Frontal cortex (tissue), 4 donors: ENCODE measurements at places on chromosomes 1 and 21. TPM values are rescaled to one million over a fixed set of nuclear protein-coding genes. Genes with fewer than 3 reads are reported as not detected.

DNA sequence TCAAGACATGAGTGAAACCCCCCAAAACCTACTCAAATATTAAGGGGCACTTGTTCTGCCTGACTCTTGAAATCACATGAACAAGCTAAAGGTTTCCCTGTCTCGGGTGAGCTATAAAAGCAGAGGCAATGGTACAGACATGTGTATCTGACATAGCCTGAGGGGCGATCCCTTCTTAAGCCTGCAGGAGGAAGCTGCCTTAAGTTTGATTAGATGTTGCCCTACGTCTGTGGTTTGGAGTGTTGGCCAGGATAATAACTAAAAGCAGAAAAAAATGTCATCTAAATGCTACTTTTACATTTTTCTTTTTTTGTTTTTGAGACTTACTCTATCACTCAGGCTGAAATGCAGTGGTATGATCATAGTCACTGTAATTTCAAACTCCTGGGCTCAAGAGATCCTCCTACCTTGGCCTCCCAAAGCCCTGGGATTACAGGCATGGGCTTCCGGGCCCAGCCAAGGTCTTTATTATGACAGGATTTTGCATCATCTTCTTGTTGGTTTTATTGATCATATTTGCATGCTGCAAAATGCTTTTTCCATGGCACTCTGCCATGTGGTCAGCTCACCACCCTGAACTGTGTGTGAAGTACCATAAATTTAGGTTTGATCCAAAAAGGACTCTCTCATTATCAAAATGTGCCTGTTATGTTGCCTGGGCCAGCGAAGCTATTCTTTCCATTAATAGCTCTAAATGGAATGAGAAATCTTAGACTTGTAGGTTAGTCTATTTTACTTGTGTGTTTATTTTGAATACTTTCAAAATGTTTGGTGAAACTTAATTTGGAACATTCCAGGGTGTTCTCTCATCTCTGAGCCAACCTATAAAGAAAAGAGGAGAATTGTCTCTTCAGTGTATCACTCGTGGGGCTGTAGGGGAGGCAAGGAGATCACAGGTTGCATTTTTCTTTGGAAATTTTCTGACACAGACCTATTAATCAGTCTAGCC lies 15.0 kb upstream of the HMGN1 start:
- no peak for DNase-seq

The WDR3 gene
- total RNA-seq: 22.4 TPM

- no peak for DNase-seq
Measured at GRCh38 chr1:85243372-85243771, 16.1 kb downstream of the C1orf52 start.

GRCh38 chr1:226993814-226994585 lies 53.9 kb downstream of the COQ8A start:
- no peak for DNase-seq

- no peak for DNase-seq
Measured at GRCh38 chr1:90513956-90514355, 203.1 kb downstream of the BARHL2 start.

The BACE2 gene
- 10.2 TPM for total RNA-seq
